Kasumi-1 (cell line): ENCODE measurements at places on chromosomes 7 and 10.

- DNase-seq, result no peak
These were observed 71.8 kb upstream of the VWDE start for GRCh38 chr7:12475362-12476063.

GRCh38 chr10:119335671-119336353 is 128.4 kb downstream of the GRK5 start:
- DNase-seq, result no peak

GRCh38 chr7:13179011-13179582 is 491.7 kb downstream of the ARL4A start:
- DNase-seq, result no peak

GRCh38 chr7:30226614-30227268 is 57.7 kb upstream of the ZNRF2 start:
- peak; percentile 12 for DNase-seq

- DNase-seq, result no peak
These were observed 56.1 kb upstream of the ARID5B start for GRCh38 chr10:61845196-61845949.

- no peak for DNase-seq
These were observed 42.1 kb upstream of the AHR start for GRCh38 chr7:17256375-17256774.

GRCh38 chr7:104098890-104099289 is 108.9 kb downstream of the ORC5 start:
- no peak for DNase-seq

DNA sequence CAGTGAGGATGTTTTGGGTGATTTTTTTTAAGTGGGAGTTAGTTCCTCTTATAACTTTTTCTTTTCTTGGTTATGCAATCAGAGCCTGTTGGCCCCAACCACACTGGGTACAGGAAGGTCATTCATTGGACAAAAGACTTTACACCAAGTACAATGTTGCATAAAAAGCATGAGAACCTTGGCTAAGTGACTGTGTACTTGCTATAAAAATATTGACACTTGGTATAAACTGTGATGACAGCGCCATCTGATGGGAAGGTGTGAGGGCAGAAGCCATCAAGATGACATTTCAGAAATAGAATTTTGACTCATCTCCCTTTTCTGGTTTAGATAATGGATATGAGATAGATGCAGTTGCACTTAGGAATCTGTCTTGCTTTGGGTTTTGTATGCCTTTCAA is 126.4 kb upstream of the CCDC6 start:
- peak; percentile 80 for DNase-seq
